ENCODE measurements at places on chromosomes 6 and 20.

DNA sequence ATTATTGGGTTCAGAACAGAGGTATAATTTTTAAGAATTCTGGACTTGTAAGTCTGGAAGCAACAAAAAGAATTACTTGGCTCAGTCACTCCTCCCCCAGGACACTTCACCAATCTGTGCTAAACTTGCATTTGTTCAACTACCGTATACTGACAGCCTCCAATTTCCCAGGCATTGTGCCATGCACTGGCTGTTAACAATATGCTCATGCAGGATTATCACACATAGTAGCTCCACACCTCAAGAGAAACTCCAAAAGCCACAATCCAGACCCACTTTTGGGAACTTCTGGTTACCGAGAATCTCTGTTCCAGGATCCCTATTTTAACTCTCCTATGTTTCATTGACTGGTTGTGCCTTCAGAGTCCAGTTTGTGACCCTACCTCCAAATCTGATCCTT lies 7.7 kb downstream of the ADGRF1 start:
- H3K36me3 ChIP-seq, result no peaks in the 10 kb centered on the region
- no peak for DNase-seq
- no peak overlapping the region for H3K27ac ChIP-seq
- no peak overlapping the region for H3K4me3 ChIP-seq
- H3K4me1 ChIP-seq, result no peaks in the 10 kb centered on the region

GRCh38 chr6:39490108-39490507 lies 167.6 kb upstream of the KCNK16 start:
- H3K4me3 ChIP-seq, result no peak overlapping the region

GRCh38 chr6:81985191-81985590 lies 232.7 kb upstream of the TENT5A start:
- H3K36me3 ChIP-seq, result no peaks in the 10 kb centered on the region
- no peaks in the 10 kb centered on the region for H3K27me3 ChIP-seq
- no peak overlapping the region for H3K27ac ChIP-seq
- DNase-seq, result no peak
- no peak overlapping the region for H3K4me3 ChIP-seq

DNA sequence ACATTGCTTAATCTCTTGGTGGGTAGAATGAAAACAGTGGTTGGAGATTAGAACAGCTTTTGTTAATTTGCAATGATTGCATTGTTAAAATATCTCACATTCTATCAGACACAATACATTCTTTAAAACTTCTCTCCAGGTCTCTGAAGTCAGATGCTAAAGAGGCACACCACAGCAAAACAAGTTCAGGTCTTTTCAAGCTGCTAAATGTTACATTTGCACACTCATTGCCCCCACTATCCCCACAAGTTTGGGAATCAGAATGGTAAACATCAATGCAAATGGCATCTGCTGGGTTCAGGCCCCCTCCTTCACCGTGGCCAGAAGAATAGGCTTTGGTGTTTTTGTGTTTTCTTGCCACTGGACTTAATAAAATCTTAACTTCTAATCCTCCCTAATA lies 10.1 kb upstream of the HAO1 start:
- no peak overlapping the region for H3K4me3 ChIP-seq
- H3K36me3 ChIP-seq, result no peaks in the 10 kb centered on the region
- H3K27me3 ChIP-seq, result no peaks in the 10 kb centered on the region
- DNase-seq, result no peak
- no peaks in the 10 kb centered on the region for H3K4me1 ChIP-seq

- no peak overlapping the region for H3K4me3 ChIP-seq
- H3K4me1 ChIP-seq, result no peaks in the 10 kb centered on the region
- H3K27me3 ChIP-seq, result no peaks in the 10 kb centered on the region
- H3K36me3 ChIP-seq, result no peaks in the 10 kb centered on the region
Observed at GRCh38 chr6:167405778-167406532, 81.1 kb downstream of the TTLL2 start.

Data from thoracic aorta (tissue), 2 donors.